ENCODE measurements at places on chromosomes 3 and 15.

DNA sequence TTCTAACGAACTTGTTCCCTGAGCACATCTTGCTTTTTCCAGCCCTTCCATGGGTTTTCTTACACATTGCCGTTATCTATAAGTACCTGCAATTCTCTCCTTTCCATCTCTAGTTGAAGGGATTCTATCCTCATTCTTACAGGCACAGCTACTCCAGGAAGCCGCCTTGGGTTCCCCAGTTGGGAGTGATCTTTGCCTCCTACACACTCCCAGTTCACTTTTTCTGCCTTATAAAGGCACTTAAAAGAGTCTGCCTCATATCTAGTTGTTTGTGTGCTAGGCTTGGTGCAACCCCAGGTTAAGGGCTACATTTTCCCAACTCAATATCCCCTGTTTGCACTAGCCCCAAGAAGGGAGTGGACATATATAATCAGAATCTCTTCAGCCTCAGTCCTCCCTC is 44.0 kb upstream of the IREB2 start:
- DNase-seq, result no peak

DNA sequence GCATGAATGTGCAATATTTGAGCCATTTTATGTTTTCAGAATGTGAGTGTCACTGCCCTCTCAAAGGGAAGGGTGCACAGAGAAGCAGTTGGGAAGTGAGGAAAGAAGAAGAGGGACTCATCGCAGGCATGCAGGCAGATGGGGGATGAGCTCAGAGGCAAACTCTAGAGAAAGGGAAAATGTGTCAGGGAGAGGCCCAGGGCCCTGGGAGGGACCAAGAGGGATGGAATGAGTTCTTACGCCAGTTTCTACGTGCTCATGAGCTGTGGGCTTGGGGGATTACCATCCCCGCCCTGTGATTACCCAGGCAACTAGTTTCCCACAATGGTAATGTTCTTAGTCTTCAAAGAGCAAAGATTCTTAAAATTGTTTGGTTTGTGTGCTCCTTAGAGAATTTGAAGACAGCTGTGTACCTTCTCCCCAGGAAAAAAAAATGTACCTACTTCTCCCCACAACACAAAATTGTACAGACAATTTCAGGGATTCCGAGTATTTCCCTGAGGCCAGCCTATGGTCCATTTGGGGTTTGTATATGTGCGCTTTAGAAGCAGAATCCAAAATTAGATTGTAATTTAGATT is 17.8 kb downstream of the GCSAM start:
- no peak for DNase-seq

- DNase-seq, result no peak
Observed at GRCh38 chr3:66492672-66493071, 8.2 kb downstream of the LRIG1 start.

- DNase-seq, result no peak
Observed at GRCh38 chr3:153628591-153628990, 466.6 kb downstream of the RAP2B start.

DNA sequence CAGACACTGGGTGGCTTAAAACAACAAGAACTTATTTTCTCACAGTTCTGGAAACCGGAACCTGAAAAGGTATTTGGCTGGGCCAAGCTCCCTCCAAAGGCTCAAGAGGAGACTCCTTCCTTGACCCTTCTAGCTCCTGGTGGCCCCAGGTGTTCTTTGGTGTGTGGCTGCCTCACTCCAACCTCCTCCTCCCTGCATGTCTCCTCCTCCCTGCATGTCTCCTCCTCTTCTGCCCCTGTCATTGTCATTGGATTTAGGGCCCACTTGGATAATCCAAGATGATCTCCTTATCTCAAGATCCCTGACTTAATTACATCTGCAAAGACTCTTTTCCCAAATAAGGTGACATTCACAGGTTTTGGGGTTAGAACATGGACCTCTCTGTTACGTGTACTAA is 69.8 kb upstream of the MFGE8 start:
- no peak for DNase-seq

- no peak for DNase-seq
Observed at GRCh38 chr15:85482894-85483293, 102.5 kb downstream of the AKAP13 start.

DNA sequence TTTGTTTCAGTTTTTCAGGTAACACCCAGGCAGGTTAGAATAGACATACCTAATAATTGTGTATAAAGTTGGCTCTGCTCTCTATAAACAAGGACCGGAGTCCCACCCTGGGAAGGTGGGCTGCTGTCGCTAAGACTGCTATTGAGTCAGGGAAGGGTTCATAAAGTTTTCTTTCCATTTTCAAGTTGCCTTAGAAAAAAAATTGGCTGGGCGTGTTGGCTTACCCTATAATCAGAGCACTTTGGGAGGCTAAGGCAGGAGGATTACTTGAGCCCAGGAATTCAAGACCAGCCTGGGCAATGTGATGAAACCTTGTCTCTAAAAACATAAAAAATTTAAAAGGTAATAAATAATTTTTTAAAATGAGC is 11.3 kb upstream of the PIAS1 start:
- DNase-seq, result no peak

DNA sequence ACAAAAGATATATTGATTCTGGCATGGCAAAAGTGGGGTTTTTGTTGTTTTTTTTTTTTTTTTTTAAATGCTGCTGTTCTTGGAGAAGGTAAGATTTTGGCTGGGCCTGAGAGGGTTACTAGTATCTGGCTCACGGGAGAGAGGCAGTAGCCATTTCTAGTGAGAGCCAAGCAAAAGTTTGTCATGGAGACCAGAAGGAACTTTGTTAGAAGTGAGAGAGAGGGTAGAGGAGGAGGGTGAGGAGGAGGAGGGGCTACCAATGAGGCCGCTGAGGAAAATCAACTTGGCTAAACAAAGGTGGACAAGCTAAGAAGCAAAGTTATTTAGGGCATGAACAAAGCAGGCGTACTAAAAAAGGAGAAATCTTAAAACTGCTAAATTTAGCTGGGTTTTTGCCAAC is 48.9 kb upstream of the STRIT1 start:
- no peak for DNase-seq

DNA sequence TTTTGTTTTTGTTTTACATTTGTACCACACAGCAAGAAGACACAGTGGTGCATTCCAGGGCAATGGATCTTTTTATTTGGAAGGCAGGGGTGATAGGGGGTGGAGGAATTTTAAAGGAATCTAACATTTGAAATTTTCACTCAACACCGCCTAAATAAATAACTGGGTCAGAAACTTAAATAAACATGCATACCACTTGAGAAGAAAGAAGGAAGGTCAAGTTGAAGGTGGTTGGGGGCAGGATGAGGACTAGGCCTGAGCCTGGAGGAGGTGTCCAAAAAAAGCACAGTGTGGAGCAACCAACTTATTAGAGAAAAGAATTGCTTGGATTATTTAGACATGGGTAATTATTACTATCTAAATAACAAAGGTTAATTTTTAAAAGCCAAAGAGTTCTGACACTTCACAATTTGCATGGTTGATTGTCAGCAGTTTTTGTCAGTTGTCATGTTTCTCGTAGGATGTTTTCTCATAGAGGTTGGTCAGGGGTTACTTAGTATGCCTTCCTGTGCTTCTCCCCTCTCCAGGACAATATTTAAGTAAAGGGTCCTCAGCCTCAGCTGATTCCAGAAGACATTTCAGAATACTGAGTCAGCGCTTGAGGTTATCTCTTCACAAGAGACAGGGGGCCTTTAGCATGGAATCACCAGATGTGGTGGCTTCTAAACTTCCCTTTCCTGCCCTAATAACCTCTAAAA is 173.7 kb upstream of the SLC2A2 start:
- no peak for DNase-seq

GRCh38 chr3:150384296-150385212 is 23.5 kb upstream of the TSC22D2 start:
- DNase-seq, result peak; percentile 8

DNA sequence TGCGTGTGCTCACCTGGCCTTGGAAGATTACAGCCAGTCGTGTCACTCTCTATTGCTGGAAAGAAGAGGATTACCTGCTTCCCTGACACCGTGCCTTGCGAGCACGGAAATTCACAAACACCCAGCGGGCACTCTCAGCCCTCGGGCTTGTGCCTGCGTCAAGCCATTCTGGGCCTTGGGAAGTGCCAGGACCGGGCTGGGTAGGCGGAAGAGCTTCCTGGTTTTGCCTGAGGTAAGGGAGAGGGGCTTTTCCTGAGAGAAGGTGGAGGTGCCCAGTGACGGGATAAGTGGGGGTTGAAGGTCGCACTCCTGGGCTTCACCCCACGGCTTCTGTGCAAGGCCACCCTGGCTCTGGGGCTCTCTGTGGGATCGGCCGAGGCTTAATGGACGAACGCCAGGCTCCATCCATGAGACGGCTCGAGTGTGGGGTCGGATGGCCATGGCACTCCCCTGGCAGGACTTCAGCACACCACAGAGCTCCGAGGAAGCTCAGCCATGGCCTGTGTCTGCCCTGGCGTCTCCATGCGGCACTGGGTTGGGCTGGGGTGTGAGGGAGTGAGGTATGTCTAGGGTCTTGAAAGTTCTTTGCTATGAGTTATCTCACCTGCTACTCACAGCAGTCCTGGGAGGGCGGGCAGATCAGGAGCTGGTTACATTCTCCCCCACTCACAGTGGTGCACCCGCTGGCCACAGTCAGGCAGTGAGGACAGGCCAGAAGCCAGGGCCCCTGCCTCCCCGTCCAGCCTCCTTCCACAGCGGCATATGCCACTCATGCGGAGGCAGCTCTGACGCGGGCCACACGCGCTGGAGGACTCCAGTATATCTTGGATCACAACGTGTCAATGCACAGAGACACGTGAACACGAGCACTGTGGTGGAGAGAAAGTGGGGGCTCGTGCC is 209.0 kb downstream of the XXYLT1 start:
- no peak for DNase-seq

GRCh38 chr3:13638927-13639326 is 90.0 kb downstream of the FBLN2 start:
- DNase-seq, result no peak

DNA sequence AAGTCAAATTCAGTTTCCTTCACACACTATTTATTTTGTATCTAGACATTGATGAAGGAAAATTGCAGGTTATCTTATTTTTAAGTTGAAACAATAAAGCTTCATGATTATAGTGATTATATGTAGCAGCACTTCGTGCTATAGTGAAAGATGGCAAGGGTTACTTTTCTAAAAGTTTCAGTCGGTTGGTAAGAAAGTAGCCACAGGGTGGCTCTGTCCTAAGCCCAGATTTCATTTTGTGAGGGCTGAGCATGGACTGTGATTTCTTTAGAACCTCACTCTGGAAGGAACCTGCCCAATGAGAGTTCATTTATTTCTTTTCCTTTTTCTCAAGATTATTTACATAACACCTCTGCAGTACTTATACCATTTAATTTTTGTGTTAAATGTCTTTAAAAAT is 66.5 kb downstream of the NME9 start:
- DNase-seq, result no peak

- no peak for DNase-seq
Observed at GRCh38 chr3:47079432-47079831, 84.5 kb downstream of the SETD2 start.

- no peak for DNase-seq
Observed at GRCh38 chr3:156664011-156664830, 10.2 kb upstream of the TIPARP start.

- no peak for DNase-seq
Observed at GRCh38 chr3:7205962-7206361, 345.0 kb downstream of the GRM7 start.

DNA sequence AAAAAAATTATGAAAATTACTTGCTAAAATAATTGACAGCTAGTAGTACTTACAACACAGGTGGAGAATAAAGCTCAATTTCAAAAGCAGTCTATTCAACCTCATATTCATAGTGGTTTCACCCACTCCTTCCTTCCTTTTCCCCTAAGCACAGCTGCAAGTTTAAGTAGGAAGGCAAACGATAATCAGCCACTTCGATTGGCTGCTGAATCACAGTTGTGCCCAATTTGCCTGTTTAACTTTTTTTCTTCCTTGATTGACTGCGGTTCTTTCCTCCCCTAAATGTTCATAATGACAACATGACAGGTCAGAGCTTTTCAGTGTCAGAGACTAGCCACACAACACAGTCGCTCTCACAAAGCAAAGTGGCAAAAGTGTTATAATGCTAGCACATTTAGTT is 468.0 kb upstream of the GBE1 start:
- no peak for DNase-seq

DNA sequence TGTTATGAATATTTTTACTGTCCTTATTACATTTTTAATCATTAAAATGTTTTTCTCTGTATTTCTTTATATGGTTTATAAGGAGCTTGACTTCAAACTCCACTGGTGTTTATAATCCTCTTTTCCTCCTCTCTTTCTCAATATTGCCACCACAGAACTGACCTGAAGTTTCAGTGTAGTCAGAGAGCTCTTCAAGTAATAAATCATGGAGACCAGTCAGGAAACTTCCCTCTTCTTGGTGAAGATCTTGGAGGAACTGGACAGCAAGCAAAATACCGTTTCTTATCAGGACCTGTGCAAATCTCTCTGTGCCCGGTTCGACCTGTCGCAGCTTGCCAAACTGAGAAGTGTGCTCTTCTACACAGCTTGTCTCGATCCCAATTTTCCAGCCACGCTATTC is 23.8 kb downstream of the MINAR1 start:
- no peak for DNase-seq

GRCh38 chr15:58038426-58039078 is 27.0 kb downstream of the ALDH1A2 start:
- DNase-seq, result no peak

- no peak for DNase-seq
Observed at GRCh38 chr15:71386448-71387236, 271.4 kb downstream of the THSD4 start.

GRCh38 chr3:129065720-129066073 is 5.1 kb downstream of the GP9 start:
- no peak for DNase-seq

All from effector CD8-positive, alpha-beta T cell (primary cell).